ENCODE measurements at places on chromosomes 16 and 17.

DNA sequence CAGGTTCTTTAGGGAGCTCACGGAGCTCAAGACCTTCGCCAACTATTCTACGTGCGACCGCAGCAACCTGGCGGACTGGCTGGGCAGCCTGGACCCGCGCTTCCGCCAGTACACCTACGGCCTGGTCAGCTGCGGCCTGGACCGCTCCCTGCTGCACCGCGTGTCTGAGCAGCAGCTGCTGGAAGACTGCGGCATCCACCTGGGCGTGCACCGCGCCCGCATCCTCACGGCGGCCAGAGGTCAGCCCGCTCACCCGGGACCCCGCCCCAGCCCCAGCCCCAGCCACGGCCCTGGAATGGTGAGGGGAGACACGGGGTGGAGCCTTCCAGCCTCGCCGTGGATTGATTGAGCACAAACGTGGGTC is 13.5 kb downstream of the SARM1 start:
- DNase-seq = no peak

GRCh38 chr16:81505011-81505661 is 60.5 kb downstream of the CMIP start:
- DNase-seq = peak; percentile 67

DNA sequence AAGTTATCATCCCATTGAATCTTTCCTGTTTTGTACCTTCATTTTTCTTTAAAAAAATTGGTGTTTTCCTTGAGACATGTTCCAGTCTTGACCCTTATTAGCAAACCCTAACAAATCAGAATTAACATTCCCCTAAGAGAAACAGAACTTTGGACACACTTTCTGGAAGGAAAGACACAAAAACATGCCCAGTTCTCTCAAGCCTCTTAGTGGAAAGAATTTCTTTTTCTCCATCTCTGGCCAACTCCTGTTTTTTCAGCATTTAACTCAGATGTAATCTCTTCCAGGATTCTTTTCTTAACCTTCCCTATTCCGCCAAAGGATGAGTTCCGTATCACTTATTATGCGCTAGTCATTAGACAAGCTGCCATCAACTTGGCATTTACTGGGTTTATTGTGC is 23.9 kb upstream of the CDH8 start:
- no peak for DNase-seq

DNA sequence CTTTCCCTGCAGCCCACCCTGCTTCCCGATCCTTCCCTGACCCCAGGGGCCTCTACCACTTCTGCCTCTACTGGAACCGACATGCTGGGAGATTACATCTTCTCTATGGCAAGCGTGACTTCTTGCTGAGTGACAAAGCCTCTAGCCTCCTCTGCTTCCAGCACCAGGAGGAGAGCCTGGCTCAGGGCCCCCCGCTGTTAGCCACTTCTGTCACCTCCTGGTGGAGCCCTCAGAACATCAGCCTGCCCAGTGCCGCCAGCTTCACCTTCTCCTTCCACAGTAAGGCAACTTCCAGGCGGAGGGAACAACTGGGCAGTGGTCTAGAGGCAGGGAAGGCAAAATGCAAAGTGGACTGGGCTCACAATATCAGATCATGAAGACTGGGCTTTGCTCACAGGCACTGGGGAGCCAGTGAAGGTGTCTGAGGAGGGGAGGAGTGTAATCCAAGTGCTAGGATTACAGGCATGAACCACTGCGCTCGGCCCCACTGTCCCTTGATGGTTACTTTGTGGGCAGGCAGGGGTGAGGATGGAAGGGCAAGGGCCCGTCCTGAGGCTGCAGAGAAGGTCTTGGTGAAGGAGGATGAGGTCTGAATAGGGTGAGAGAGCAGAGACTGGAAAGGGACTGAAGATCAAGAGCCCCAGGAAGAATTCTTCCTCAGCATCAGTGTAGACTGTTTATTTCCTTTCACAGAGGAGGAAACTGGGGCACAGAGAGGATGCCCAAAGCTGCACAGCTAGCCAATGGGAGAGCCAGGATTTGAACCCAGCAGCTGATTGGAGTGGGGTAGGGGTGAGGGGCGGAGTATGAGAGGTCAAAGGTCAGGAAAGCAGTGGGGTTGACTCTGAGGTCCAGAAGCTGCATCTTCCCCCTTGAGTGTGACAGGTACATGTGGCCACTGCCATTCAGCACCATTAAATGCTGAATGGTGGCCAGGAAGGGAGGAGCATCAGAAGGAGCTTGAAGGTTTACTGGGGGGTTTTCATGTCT is 16.5 kb upstream of the ADGRG3 start:
- no peak for DNase-seq

GRCh38 chr17:65850486-65850885 is 289.0 kb upstream of the AXIN2 start:
- DNase-seq = peak; percentile 8

DNA sequence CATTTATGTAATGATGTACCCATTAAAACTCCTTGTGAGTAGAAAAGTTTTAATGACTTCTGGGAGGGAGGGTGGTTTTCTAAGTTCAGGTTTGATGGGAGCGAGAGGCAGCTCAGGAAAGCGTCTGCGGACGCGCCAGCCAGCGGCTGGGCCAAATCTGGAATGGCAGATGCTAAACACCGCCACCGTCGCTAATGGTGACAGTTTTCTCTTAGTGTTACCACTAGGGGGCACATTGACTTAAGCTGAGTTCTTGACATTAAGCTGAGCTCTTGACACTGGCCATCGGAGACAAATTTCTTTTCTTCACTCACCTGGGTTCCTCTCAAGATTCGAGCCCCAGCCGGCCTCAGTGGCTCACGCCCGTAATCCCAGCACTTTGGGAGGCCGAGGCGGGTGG is 6.7 kb downstream of the TRPV1 start:
- no peak for DNase-seq

DNA sequence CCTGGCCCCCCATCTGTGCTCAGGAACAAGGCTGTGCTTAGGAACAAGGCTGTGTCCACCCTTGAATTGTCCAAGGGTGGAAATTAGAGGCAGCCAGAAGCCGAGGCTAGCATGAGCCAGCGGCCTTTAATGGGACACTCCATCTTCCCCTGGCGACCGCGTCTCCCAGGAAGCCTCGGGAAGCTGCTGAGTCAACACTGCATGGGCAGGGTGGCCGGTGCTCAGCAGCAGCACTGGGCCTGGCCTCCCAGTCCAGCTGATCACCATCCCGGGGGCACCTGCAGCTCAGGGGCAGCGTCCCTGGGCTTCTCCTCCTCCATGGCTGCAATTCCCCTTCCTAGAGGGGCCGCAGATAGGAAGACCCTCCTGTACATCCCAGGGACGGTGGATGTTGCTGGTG is 180.8 kb downstream of the ENGASE start:
- no peak for DNase-seq

GRCh38 chr16:79195938-79196337 is 404.6 kb downstream of the MAF start:
- no peak for DNase-seq

DNA sequence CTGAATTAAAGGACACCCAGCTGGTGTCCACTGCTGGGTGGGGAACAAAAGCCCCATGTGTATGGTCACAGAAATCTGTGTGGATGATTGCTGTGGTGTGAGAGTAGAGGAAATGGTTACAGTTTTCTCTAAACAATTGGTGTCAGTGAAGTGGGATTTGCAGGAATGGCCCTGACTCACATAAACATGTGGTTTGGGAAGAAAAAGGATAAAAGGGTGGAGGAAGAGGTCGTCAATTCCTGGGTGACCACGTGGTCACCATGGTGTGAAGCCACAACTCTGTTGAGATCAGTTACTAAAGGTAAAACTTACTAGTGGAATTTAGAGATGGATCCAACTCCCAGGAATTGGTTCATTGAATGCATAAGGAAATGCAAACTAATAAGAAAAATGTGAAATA is 3.6 kb upstream of the TUBG2 start:
- no peak for DNase-seq

All from pons (tissue), 1 donor.